Pancreas (tissue), 10 donors: ENCODE measurements at places on chromosomes 2 and 18.

- DNase-seq = no peak
These were observed 169.8 kb downstream of the MREG start for GRCh38 chr2:215843579-215843978.

DNA sequence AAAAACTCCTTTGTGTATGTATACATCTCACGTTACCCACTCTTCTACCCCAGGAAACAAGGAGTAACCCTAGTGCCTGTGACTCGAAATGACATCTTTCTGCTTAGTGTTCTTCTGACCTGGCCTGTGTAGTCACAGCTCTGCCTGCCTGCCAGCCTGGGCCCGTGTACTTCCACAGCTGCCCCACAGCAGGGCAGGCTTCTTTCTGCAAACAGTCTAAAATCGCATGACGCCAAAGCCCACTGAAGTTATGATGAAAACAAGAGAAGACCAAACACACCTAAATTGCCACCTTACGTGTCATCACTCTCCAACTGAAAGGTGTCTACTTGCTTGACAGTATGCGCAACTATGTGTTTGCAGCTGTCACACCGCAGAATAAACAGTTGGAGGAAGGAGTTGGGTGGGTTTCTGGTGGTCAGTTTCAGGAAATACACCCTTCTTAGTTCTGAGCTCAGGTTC, 1.5 kb downstream of the GAREM1 start:
- DNase-seq = peak; percentile 68

- no peak for DNase-seq
These were observed 25.4 kb downstream of the CYBRD1 start for GRCh38 chr2:171547720-171548119.

DNA sequence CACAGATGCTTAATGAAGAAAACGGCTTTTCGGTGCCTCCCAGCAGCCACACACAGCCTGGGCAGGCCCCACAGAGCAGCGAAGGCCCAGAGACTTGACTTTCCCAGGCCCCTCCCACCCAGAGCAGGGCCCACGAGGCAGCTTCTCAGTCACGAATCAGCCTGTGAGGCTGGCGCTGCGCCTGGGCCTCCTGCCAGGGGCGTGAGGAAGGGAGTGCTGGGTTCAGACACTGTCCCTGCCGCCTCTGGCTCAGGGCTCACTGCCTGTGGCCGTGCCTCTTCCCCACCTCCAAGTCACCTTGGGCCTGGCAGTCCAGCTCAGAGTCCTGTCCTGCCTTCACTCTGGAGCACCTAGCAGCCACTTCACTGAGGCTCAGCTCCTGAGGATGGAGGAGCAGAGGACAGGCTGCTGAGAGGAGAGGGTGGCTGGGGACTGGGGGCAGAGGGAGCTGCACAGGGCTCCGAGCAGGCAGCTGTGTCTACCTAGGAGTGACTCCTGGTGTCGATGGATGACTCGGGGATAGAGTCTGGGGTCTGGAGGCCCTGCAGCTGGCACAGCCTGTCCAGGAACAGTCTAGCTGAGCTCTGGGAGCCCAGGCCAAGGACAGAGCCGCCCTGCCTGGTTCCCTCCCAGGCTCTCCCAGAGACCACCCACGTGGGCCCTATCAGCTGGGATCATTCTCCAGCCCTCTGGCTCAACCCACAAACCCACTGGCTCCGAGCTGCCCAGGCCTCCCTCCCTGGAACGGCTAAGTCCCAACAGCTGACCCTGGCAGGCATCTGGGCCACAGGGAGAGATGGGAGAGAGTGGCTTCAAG, 36.4 kb upstream of the FOSL2 start:
- DNase-seq = peak; percentile 63

DNA sequence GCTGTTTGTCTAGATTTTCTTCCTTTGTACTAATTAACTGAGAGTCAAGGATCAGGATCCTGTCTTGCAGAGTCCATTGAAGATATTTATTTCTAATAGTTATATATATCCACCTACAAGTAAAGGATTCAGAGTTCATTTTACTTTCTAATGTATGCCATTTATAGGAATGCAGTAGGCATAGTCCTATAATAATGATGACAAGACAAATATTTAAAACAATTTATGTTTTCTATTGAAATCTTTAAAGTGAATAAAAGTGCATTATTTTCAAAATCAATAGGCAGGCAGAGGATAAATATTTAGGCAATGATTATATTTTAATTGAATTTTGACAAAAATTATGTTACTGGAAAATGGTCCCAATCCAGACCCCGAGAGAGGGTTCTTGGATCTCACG, 1430.8 kb upstream of the NXPH2 start:
- no peak for DNase-seq

DNA sequence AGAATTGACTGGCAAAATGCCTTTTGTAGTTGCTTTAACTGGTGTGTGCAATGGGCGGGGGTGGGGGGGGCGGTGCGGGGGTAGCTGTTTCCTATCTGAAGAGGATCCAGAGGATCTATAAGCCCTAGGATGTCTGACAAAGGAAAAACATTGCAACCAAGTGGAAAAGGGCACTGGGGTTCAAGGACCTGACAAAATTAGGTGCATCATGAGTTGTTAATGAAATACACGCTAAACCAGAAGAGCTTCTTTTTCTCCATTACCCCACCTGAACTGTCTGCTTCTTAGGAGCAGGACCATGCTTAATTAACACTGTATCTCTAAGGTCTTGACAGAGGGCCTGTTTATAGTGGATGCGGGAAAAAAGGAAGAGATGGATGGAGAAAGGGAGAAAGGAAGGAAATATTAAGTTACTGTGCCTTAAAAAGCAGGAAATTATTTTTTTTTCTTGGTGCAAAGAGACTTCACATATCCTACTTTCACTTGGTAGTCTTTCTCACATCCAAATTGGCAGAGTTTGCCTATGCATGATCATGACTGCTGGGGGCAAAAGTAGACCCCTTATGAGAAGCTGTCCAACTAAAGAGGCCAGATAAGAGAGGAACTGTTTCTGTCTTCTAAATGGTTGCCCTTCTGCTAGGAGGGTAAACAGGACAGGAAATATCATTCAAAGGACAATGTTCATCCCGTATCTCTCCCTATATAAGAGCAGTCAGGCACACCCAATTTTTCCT, 4.6 kb downstream of the RND3 start:
- DNase-seq = no peak

DNA sequence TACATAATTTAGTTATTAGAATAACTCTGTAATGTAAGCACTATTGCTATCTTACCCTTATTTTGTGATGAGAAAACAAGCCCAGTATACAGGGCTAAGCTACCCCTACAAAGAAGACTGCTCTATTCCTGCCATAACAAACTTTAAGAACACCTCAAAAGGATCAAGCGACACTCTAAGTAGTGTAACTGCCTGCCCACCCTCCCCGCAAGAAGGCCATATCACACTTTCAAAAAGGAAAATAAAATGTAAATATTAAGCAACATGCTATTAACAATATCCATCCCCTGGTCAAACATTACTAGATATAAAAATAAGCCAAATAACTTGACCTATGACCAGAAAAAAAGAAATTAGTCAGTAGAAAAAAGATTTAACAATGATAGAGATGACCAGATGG, 741.7 kb upstream of the CNTNAP5 start:
- DNase-seq = no peak

DNA sequence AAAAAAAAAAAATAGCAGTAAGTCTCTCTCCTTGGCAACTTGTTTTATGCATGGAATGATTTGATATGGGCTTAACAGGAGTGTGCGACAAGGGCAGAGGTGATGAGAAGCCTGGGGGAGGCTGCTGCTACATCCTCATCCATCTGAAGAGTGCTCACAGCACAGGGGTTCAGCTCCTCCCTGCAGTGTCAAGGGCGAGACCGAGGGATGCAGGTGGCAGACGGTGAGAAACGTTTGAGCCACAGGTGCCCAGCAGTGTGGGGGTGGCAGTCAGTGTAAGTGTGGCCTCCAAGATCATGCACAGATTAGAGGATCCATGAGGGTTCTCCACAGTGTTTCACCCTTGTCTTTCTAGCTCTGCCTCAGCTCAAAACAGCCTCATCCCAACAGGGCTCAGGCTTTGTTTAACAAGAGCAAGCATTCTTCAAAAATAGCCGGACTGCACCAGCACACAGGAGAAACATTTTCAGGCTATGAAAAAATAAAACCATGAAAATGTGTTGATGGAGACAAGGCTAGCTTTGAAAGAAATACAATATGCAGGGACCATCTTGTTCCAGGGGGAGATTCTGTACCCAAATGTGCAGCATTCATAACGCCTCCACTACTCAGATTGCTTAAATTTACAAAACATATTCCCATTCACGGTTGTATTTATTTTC, 324.5 kb upstream of the MYT1L start:
- DNase-seq = no peak
